ENCODE measurements at places on chromosomes 16 and 17.

GRCh38 chr16:54400261-54400660, 113.7 kb upstream of the IRX3 start:
- no peak for DNase-seq

GRCh38 chr17:49525831-49526741, 31.0 kb downstream of the NGFR start:
- DNase-seq = no peak

DNA sequence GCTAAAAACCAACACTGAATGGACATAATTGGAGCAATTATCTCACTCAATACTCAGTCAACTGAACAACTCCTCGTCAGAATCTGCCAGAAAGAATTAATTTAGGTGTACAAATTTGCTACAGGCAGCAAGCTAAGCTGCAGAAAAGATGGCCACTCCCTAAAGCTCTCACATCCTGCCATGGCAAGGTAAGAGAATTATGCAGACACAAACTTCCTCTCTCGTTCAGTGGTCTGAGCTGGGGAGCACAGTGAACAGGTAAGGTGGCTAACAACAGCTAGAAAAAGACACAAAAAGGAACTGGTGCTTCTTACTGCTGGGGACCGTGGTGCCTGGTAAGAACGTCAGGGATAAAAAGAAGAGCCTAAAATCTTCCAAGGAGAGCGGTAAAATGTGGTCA, 74.9 kb upstream of the BCAR1 start:
- DNase-seq = no peak

DNA sequence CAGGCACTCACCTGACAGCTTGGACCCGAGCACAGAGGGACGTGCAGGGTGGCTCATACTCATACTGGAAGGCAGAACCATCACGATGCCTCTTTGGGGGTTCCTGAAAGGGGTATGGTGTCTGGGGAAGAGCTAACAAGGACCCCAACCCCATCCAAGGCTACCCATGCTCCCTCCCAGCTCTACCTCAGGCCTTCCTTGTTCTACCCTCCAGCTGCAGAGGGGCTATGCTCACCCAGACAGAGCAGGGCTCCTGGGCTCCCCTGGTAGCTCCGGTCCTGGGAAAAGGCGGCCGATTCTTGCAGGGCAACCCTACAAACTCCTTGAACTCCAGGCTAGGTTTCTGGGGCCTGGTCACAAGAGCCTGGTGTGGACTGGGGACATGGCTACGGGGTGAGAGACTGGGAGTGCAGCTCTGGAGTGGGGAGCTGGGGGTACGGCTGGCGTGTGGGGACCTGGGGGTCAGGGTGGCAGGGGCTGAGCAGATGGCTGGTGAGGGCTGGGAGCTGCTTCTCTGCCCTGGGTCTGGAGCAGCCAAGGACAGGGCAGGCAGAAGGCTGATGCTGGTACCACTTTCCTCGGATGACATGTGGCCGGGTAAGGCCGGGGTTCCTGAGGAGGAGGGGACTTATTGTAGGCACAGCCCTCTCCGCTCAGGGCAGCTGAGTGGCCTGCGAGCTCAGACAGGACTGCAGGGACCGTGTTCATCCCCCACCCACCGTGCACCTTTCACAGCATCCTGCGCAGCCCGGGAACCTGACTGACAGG, 2.1 kb downstream of the ACD start:
- no peak for DNase-seq

GRCh38 chr16:10150906-10151305, 31.3 kb downstream of the GRIN2A start:
- DNase-seq = no peak

DNA sequence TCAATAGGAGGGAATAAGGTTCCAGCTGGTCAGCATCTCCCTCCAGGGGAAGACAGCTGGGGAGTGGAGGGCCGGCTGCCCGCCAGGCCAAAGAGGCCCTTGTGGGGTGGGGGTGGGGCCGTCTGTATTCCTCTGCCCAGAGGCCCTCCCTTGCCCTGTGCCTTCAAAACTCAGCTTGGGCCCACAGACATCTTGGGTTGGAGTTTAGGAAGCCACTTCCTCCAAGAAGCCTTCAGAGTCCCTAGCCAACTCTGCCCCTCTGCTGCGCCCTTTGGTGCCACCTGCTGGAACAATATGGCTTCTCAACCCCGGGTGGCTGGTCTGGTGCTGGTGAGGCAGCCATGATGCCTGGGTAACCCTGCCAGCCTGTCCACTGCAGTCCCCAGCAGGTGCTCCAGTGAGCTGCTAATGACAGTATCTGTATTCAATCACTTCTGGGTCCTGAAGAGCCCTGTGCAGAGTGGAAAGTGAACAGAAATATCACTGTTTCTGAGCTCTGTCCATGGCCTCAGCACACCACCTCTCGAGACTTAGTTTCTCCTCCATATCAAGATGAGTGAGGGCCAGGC, 16.7 kb downstream of the HSD11B2 start:
- DNase-seq = no peak

DNA sequence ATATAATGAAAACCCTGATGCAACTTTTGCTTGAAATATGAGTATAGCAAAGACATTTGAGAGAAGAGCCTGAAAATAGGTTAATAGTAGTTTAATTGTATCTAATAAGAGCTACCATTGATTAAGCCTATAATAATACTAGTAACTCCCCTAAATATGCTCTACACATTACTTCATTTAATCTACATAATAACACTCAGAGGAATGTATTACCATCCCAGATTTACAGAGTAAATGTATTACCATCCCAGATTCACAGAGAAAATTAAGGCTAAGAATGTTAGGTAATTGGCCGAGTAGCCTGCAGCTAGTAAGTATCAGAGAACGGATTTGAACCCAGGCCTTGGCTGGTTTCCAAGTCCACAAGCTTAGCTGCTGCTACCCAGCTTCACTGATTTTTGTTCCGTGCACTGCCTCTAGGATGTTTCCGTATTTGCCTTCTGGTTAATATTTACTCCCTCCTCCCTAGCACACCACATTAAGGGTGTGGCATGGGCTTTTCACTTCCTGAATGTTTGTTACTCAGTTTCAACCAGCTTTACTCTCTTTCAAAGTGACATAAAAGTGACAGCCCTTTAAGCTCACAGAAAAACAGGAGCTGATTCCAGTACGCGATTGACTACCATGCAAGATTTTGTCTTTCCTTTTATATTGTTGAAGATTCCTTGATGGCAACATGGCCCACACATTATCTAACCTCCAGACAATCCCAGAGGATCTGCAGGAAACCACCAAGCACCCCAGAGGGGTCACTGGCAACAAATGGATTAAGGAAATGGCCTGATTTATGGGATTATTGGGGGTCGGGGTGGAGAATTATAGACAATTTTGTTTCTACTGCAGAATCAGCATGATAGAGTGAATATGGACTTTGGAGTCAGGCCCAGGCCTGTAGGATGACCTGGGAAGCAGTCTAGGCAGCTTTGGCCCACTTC, 26.7 kb upstream of the TOX3 start:
- DNase-seq = no peak

DNA sequence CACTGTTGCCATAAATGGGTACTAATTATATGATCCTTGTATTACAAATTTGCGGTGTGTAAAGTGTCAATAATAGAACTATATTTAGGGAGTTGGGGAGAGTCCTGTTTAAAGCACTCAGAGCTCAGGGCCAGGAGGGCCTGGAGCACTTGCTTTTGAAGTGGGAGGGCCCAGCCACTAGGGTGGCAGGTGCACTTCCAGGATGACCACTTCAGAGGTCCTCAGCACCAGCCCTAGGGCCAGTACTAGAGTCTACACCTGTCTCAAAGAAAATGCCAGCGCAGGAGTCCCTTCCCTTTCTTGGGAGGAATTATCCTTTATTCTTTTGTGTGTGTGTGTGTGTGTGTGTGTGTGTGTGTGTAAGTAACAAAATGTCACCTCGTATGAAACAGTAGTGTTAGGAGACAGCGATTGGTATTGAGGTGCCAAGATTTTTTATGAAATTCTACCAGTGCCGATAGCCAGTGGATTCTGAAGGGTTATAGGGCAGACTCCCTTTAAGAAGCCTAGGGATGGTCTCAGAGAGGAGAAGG, 31.9 kb downstream of the MYO18A start:
- DNase-seq = no peak

- no peak for DNase-seq
These were observed 4.2 kb upstream of the C1QTNF8 start for GRCh38 chr16:1100084-1100800.

- no peak for DNase-seq
These were observed 78.6 kb upstream of the ZNF469 start for GRCh38 chr16:88303890-88304819.
